ENCODE measurements at places on chromosomes 2 and 18.
A peak's percentile ranks its signal among the peaks of the same experiment; 100 is the strongest.

GRCh38 chr2:103139628-103140268, 377.9 kb downstream of the TMEM182 start:
- DNase-seq: no peak

DNA sequence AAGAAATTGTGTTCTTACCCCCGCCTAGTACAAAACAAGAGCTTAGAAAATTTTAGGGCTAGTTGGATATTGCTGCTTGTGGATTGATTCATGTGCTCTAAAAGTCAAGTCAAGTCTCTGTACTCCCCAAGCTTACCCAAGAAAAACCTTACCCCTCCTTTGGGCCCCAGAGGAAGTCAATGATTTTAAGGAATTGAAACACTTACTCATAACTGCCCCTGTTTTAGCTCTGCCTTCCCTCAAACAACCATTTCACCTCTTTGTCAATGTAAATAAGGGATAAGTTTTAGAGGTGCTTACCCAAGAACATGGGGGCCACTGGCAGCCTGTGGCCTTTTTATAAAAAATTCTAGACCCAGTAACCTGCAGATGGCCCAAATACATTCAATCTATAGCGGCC, 136.6 kb upstream of the RMP24 start:
- no peak for DNase-seq

DNA sequence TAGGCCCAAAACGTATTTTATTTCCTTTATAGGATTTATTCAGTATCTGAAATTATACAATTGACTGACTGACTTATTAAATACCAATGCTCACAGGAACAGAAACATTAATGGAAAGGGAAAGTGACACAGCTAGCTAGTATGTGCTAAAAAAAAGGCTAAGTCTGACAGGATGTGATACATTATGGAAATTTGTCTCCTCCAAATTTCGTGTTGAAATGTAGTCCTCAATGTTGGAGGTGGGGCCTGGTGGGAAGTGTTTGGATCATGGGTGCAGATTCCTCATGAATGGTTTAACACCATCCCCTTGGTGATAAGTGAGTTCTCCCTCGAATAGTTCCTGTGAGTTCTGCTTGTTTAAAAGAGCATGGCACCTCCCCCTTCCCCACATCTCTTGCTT, 70.6 kb upstream of the WDR75 start:
- DNase-seq: no peak

DNA sequence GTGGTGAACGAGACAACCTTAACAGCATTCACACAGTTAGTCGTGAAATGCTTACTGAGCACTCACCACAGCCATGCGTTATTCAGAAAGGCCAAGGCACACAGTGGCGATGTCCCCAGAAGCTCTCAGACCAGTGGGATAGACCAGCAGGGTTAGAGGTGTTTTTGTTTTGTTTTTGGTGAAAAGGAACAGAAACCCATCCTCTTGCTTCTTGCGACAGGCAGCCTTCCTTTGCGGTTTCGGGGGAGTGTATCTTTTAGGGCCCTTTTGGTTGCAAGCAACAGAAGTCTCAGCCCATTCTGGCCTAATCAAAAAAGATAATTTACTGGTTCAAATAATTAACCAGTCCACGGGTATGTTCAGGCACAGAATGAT, 4.7 kb downstream of the GNLY start:
- no peak for DNase-seq

DNA sequence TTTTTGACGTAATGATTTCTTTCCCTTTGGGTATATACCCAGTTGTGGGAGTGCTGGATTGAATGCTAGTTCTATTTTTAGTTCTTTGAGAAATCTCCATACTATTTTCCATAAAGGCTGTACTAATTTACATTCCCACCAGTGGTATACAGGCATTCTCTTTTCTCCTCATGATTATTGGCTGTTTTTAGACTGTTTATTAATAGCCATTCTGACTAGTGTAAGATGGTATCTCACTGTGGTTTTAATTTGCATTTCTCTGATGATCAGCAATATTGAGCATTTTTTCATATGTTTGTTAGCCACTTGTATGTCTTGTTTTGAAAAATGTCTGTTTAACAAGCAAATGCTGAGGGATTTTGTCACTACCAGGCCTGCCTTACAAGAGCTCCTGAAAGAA, 9.2 kb upstream of the CD28 start:
- no peak for DNase-seq

- DNase-seq: no peak
Observed at GRCh38 chr2:71614976-71615766, 161.8 kb downstream of the DYSF start.

DNA sequence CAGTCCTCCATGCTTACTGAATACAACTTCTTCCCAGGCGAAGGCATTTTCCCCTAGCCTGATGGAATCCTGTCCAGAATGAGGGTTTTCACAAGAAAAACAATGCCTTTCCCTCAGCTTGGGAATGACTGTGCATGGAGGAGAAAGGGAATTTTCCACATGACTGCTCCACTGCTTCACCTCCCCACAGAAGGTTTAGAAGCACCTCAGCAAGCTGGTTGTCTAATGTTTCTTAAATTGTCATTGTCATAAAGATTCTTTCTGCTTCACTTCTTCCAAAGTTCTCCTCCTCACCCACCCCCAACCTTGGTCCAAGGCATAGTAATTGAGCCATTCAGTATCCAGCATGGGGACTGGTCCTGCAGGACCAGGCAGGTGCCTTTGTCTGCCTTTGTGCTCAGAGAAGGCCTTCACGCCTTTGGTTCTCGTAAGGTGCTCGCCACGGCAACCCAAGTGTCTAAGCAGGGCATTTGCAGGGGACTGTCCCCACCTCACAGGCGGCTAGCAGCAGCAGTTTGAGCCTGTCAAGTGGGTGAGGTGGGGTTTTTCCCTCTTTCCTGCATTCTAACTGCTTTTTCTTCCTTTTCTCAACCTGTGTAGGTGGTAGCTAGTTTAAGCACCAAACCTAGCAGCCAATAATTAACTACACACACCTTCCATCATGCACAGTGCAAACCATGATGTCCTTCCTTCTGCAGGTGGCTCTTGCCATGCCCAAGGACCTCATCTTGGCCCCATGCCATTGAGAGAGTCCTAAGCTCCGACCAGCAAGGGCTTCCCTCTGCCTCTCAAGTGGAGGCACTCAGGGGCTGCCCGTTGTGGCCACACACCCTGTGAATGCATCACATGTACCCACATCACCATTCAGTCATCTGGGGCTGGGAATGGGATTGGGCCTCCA, 65.7 kb upstream of the BCL2L11 start:
- DNase-seq: no peak

DNA sequence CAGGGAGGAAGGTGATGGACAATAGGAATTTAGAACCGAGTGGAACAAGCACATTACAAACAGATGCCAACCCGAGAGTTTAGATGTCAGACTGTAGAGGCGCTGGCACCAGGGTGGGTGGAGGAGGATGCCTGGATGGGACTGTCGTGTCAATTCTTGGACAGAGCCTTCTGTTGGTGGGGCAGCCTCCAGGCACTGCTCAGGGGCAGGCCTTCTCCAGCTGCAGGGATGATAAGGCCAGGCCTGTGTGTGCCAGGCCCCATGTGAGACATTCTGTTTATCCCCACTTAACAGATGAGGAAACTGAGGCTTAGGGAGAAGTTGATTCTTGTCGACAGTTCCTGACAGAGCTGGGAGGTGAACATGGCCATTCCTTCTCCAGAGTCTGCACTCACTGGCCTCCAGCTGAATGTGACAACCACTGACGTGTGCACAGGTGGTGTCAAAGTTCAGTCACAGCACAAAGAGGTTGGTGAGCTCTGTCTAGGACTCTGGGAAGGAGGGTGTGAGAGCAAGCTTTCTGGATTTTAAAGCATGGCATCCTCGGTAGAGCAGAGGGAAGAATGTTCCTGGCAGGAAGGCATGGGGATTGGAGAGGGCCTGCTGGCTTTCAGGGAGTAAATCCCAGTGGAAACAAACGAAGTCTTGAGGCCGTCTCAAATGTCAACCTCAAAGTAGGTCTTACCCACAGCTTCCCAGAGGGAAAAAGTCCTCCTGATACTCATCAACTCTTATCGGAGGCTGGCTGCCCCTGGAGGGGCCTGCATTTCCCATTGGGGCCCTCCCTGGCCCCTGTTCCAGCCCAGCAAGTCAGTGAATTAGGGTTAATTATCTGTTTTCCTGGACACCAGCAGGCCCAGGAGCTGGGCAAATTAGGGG, 52.4 kb downstream of the GLI2 start:
- DNase-seq: no peak

DNA sequence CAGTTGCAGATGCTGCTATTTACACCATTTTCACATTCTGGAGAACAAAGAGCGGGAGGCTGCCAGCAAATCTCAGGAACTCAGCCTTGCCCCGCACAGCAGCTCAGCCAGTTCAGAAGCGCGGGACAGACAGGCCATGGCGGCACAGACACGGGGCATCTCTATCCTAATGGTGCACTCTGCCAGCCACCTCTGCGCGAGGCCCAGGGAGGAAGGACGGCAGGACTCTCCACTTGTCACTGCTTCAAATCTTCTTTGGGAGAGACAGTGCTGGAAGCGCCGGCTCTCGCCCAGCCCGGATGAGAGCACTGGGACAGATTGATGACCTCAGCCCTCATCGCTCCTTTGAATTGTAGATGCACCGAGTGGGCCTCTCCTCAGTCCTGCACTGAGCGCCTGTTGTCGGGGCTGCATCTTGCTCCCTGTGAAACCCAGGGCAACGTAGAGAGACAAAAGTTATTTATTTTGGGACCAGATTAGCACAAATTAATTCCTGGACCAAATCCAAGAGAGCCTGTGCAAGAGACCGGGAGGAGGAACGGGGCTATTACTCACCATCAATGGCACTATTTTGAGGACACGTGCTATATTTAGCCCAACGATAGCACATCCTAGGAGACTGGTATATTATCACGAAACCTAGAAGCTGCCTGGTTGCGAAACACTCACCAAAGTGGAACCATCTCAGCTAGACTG, 211.4 kb upstream of the SMIM21 start:
- DNase-seq: no peak

DNA sequence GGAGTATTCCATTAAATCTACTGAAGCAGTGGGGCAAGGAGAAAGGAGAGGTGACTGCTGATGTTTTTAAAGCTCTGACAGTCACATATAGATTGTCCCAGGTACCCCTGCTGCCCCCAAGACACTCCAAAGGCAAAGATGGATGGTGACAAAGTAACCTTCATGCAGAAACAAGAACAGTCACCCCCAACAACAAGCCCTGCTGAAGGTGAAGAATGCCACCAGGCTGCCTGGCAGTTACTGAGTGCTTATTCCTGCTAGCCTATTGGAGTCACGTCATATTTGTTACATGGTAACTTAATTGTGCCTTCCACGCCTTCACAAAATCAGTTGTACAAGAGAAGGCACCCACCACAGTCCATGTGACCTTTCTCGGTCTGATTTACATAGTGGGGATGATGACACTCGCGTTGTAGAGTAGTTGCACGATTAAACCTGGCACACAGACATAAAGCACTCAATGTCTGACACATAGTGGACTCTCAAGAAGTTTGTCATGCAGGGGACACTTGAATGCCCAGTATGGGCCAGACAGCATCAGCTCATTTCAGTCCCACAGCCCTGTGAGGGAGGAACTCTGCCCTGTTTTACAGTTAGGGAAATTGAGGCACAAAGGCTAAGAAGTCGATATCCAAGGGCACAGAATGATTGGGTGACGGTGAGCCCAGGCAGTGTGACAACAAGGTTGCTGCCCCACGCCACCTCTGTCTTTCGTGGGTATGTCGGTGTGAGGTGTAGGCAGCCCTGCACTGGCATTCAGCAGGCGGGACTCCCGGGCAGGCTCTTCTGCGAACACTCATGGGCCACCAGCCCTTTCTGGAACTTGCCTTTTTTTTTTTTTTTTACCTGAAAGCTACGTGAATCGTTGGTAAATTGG, 62.7 kb downstream of the ZCCHC2 start:
- no peak for DNase-seq

DNA sequence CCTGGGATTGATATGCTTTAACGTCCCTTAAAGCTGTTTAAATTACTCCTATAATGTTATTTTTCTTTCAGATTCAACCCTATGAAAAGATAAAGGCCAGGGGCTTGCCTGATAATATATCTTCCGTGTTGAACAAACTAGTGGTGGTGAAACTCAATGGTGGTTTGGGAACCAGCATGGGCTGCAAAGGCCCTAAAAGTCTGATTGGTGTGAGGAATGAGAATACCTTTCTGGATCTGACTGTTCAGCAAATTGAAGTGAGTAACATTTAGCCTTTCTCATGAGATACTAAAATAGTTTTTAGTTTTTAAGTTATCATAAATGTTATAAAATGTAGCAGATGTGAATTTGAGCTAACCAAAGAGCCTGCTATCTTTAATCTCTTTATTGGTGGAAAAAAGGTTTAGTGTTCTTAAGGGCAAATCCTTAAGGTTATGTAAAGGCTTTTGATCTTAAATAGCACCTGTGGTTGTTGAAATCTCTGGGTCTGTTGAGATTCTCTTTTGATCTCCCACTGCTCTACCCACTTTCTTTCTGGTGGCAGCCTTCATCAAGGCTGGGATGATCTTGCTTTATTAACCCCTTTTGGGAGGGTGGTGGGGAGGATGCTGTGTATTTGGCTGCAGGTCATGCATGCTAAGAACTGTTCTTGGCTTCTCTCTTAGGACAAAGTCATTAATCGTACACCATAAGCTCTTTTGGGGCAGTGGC, 40.9 kb downstream of the UGP2 start:
- no peak for DNase-seq

- DNase-seq: no peak
Observed at GRCh38 chr2:103739186-103739585, 977.4 kb downstream of the TMEM182 start.

- DNase-seq: no peak
Observed at GRCh38 chr2:52238782-52239181, 1206.8 kb upstream of the NRXN1 start.

GRCh38 chr2:62197011-62197924, 1.4 kb downstream of the B3GNT2 start:
- DNase-seq: peak; percentile 18

- no peak for DNase-seq
Observed at GRCh38 chr2:229485857-229486256, 214.8 kb upstream of the PID1 start.

GRCh38 chr2:19141234-19142004, 217.0 kb downstream of the OSR1 start:
- no peak for DNase-seq
